ENCODE measurements at places on chromosomes 7 and 10.
A peak's percentile ranks its signal among the peaks of the same experiment; 100 is the strongest.

DNA sequence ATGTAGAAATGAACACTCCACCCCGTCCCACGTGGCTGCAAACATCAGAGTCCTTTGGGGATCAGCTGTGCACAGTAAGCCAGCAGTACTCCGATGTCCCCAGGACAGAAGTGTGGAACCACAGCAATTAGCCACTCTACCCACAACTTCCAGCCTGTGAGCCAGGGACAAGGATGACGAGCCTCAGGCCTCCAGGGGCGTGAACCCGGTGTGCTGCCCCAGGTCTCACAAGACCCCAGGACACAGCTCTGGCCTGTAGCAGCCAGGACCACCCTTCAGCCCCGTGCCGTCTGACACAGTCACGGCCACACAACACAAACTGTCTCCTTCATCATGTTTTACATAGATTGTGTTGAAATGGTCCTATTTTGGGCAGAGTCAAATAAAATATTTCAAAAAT lies 113.0 kb upstream of the DIP2C start:
- DNase-seq: no peak

- no peak for DNase-seq
These were observed 7.2 kb upstream of the PSAP start for GRCh38 chr10:71857934-71858890.

DNA sequence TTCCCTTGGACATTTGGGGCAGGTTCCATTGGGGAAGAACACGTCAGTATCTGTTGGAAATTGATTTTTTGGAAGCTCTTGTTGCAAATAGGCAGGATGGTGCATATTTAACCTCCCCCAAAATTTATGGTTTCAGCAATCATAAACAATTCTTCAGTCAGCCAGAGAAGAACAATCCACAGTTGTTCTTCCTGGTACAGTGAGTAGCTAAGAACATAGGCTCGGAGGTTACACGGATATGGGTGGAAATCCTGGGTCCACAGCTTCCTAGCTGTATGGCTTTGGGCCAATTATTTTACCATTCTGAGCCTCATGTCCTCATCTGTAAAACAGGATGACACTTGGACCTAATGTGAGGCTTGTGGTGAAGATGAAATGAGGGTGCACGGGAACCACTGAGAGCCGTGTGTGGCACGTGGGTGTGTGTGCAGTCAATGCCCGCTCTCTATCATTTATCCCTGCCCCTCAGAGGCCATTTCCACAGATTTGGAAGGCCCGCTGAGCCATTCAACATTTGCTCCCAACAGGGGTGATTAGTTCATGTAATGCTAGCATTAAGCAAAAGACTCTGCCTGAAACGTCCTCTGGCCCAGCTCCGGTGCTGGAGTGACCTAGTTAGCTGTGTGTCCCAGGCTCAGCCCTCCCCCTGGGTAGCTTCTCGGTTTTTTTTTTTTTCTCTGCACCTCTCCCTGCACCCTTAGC lies 9.7 kb downstream of the CAMK1D start:
- DNase-seq: no peak

- DNase-seq: no peak
These were observed 196.7 kb downstream of the SEMA3E start for GRCh38 chr7:83452256-83452655.

GRCh38 chr10:86522510-86522855 lies 891 bp upstream of the WAPL start:
- no peak for DNase-seq

- DNase-seq: no peak
These were observed 21.0 kb upstream of the ASB15 start for GRCh38 chr7:123580406-123581161.

- peak; percentile 14 for DNase-seq
These were observed 1.2 kb upstream of the SMNDC1 start for GRCh38 chr10:110305767-110306451.

GRCh38 chr10:63409465-63410027 lies 56.2 kb downstream of the JMJD1C start:
- no peak for DNase-seq

DNA sequence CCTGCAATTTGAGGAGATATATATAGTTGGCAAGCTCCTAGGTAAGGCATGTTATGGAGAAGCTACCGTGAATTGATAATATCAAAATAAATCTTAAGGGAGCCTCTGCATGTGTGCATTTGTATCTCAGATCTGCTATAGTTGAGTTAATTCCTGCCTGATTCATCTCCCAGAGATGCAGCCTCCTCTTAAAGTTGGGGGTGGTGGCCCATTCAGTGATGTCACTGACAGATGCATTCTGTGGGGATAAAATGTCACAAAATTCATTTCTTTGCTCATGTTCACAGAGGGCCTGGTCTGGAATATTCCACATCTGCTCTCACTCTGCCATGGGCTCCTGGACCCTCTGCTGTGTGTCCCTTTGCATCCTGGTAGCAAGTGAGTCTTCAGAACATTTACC lies 185.8 kb upstream of the PRSS1 start:
- DNase-seq: no peak

DNA sequence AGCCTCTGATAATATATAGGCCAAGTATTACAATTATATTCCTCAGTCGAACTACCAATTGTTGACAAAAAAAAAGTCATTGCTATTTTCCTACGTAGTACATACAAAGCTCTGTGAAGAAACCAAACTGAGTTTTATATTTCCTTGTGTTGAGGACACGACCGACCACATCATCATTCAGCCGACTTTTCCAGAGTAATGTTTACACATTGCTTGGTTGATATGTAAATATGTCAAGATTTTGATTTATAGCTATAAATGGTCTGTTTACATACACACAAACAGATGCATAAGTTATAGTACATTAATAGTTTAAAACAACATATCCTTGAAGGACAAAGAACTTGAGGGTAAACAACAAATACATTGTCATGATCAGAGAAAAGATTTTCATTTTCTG lies 121.5 kb downstream of the CRPPA start:
- DNase-seq: no peak

- DNase-seq: no peak
These were observed 42.2 kb downstream of the POLL start for GRCh38 chr10:101545898-101546297.

DNA sequence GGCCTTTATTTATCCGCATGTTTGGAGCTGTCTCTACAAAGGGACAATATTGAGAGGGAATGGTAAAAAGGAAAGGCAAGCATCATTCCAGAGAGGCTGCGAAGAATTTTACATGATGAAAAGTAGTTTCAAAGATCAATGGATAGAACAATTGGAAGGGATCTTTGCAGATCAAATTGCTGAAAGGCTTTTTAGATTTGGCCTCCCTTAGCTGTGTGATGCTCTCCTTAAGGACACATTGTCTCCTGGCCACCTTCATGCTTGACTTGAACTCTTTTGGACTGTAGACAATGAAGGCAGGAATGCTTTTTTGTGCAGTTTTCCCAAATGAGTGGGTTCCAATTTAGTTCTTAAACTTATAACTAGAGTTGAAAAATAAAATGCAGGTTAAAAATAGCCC lies 344.7 kb downstream of the ARL4A start:
- no peak for DNase-seq

GRCh38 chr7:149720372-149721083 lies 52.9 kb downstream of the ZNF467 start:
- no peak for DNase-seq

GRCh38 chr10:45058580-45058979 lies 57.9 kb downstream of the ZNF22 start:
- DNase-seq: no peak

GRCh38 chr7:64888561-64888900 lies 14.5 kb upstream of the ZNF273 start:
- no peak for DNase-seq

DNA sequence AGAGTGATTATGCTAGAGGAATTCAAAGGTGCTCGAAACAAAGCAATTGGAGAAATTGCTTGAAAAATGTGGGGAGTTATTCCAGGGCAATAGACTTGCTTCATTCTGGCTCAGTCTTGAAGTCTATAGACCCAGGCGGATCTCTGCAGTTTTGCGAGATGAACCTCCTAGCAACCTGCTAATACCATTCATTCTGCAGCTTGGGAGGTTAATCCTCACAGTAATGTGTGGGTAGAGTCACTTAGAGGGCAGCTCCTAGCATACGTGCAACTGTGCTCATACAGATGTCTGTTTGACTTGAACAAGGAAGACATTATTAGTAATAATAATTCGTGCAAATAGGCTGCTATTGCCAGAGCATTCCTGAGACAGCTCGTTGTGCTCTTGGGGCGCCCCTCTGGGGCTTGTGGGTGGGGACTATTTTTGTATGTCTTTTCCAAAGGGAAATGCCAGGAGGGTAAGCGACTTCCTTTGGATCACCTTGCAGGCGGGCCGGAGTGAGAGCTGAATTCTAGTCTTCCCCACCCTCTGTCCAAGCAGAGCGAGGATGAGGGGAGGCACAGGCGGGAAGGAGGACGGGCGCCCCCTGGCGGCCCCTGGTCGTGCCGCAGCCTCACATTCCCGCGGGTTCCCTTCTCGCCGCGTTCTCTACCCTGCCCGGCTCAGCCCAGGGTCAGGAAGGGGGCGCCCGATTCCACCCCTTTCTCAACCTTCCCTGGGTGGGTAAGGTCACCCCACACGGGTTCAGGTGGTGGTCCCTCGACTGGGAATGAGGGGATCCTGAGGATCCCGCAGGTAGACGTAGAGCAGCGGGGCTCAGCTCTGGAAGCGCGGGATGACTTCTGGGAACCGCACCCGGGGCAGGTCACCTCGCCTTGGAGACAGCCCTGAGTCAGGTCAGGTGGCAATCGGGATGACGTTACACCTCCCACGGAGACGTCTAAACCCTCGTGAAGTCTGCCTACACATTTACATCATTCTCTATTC lies 241.5 kb downstream of the PHTF2 start:
- DNase-seq: no peak

GRCh38 chr10:78109210-78109609 lies 75.5 kb downstream of the RPS24 start:
- DNase-seq: no peak

DNA sequence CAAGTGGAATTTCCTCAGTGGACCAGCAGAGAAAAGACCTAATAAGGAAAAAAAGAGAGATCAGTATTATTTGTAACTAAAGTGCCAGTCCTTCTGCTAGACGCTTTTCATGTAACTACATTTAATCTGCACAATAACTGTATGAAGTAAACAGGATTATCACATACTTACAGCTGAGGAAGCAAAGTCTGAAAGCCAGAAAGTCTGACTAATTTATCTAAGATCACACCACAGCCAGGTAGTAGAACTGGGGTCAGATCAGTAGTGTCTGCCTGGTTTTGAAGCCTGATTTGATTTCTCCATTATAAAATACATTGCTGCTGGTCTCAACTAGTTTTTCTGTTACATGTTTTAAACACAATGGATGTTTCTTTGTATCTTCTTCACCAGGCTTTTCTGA lies 69.2 kb downstream of the PODXL start:
- DNase-seq: no peak

DNA sequence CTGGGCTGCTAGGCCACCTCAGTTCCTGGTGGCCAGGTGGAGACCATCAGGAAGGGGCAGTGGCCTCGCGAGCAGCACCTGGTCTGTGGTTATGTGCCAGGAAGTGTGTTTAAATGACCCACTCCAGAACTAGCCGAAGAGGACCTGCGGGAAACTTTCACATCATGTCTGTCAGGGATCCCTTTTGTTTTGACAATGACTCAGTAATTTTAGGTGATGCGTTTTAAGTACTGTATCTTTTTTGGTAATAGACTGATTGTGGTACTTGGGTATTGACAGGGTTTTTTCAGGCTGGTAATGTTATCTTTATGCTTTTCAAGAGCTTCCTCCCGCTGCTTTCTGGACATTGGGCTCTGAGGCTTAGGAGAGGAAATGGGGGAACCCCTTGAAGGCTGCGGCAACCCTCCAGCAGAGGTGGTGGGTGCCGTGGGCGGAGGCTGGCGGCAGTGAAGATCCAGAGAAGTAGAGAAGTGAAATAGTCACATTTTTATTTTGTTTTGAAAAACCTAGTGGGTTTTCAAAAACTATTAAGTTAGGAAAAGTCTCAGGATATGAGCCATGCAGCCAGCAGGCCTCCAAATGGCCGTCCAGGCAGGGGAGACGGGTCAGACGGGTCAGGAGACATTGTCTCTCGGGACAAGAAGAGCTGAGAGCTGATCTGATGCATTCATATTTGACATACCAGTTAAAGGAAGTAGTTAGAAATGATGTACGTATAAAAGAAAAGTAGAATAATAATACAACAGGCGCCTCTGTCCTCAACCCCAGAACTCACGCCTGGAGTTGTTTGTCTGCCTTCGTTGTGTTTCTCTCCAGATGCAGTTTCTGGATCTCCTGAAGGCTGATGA lies 27.7 kb downstream of the PPP2R2D start:
- DNase-seq: no peak

GRCh38 chr7:84663224-84663623 lies 468.6 kb upstream of the SEMA3A start:
- no peak for DNase-seq

GRCh38 chr7:152511736-152512135 lies 75.9 kb upstream of the KMT2C start:
- DNase-seq: no peak

GRCh38 chr10:92126100-92126650 lies 164.7 kb downstream of the CPEB3 start:
- no peak for DNase-seq
